ENCODE measurements at places on chromosomes 13 and 19. TPM values are rescaled to one million over a fixed set of nuclear protein-coding genes. Genes with fewer than 3 reads are reported as not detected.

DNA sequence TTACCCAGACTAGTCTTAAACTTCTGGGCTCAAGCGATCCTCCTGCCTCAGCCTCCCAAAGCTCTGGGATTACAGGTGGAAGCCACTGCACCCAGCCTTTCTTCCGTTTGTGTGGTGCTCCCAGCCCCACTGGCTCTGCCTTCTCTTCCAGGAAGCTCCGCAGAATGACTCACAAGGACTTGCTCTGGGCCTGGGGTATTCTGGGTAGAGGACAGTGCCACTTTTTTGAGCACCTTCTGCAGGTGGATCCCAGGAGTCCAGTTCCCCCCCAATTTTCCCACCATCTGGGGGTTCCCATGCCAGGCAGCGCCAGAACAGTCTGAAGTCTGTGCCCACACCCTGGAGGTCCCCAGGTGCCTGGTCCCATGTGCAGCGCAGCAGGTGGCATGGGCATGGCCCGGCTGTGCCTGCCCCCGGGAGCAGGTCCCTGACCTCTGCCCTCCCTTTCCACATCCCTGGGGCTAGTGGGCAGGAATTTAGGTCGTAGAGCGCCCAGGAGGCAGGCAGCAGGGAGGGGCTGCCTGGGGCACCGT is 1.6 kb downstream of the REEP6 start:
- no peak overlapping the region for H3K27ac ChIP-seq
- DNase-seq, result no peak
- H3K36me3 ChIP-seq, result no peaks in the 10 kb centered on the region
- no peak overlapping the region for H3K4me3 ChIP-seq
- H3K27me3 ChIP-seq, result no peaks in the 10 kb centered on the region

- H3K27ac ChIP-seq, result no peak overlapping the region
- no peaks in the 10 kb centered on the region for H3K27me3 ChIP-seq
- peaks cover 10% of the 10 kb centered on the region for H3K4me1 ChIP-seq
- H3K4me3 ChIP-seq, result no peak overlapping the region
- no peaks in the 10 kb centered on the region for H3K36me3 ChIP-seq
Measured at GRCh38 chr13:33245505-33246158, 39.9 kb downstream of the STARD13 start.

Gene KLK2
- total RNA-seq, result not detected

Gene ZNF610
- total RNA-seq, result 1.6 TPM

Gene TNFSF13B
- total RNA-seq, result 2.9 TPM

Measured in colonic mucosa (tissue), 4 donors.